IMR-90 (cell line): ENCODE measurements at places on chromosomes 5 and 9.

GRCh38 chr5:120139039-120139438, 325.1 kb upstream of the PRR16 start:
- DNase-seq: peak; percentile 99

GRCh38 chr5:39019254-39019653, 54.9 kb downstream of the RICTOR start:
- DNase-seq: peak; percentile 61

DNA sequence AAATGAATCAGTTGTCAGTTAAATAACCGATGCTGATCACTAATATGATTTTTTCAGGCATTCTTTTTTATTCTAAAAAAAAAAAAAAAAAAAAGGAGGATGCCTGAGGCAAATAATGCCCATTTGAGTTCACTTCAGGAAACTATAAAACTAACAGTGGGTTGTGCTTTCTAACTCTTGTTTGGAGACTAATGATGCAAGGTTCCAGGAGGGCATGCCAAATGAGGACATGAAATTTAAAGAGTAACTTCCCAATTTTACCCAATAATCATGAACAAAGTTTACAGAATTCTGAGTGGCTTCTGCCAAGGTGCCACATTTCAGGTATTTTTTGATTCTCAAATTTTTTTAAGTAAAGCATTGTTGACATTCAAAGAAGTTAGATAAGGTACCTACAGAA, 41.0 kb downstream of the CEP120 start:
- no peak for DNase-seq

DNA sequence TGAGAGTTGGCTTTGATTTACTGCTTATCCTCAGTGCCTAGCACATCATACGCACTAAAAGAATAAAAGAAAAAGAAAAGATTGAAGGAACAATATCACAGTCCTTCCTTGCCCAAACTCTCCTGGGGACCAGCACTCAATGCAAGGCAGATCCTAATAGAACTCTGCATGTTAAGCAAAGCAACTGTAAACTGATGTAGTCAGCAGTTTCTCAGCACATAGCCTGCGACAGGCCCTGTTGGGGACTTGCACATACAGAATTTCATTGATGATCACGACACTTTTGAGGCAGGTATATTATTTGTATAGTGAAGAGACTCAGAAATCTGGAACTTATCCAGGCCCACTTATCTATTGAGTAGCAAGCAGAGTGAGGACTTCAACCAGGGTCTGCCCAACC, 15.4 kb downstream of the NIPAL4 start:
- no peak for DNase-seq

- no peak for DNase-seq
Observed at GRCh38 chr5:98836175-98836574, 62.7 kb downstream of the RGMB start.

DNA sequence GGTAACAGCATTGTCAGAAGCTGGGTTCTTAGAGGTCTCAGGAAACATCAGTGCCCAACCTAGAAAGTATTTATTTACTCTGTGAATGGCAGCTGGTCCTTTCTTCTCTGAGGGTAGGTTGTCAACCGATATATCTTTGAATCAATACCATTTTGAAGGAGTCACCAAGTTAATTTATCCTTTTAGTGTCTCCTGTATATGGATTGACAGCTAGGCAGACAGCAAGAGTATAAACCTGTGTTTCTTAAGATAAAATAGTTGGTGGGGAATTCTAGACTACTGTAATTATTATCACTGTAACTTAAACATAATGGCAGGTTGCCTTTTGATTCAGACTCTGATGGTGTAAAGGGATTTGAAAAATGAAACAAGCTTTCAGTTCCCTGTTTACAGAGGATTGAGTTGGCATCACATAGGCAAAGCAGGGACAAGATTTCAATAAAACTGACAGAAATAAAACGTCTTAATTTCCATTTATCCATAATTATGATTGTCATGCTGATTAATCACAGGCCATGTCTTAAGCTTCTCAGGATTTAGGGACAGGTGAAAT, 190.8 kb upstream of the HAPLN1 start:
- DNase-seq: no peak

- no peak for DNase-seq
Observed at GRCh38 chr9:78783743-78784142, 486.8 kb downstream of the PSAT1 start.

DNA sequence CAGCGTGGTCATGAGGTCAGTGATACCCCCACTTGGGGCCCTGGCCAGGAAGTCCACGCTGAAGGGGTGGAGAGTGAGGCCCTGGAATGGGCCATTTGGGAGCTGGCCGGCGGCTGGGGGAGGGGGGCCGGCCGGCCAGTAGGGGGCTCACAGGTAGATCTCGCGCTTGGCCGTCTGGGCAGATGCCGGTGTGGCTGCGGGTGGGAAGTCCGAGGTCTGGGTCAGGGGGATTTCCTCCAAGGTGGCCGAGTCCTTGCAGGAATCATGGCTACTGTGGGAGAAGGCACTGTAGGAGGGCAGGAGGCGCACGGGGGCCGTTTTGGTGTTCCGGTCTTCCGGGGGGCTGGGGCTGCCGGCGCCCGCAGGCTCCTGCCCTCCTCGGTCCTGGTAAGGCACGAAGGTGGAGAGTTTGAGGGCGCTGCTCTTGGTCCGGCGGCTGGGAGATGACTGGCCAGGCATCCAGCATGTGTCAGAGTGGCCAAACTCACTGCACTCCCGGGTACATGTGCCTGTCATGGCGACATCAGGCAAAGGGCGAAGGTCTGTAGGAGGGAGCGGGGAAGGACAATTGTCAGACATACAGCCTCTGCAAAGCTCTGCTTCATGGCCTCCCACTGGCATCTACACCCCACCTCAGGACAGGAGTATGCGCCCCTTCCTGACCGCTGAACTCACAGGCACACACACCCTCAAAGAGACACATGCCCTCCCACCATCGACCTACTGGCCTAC, 24.1 kb downstream of the PCDH1 start:
- no peak for DNase-seq

DNA sequence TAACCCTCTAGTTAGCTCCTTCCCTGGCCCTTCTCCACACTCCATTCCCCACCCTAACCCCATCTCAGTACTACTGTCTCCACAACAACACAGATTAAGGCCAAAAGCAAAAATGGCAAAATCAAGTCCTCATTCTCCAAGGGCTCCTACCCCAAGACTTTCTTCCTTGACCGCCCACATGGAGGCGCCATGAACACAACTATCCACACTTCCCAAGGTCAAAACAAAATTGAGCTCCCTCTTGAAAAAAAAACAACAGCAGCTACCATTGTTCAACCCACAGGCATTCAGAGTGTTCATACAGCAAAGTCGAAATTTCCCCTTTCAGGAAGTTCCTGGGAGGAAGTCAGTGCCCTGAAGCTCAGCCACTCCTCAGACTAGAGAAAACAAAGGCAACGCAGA, 54.4 kb downstream of the GNAQ start:
- DNase-seq: peak; percentile 73

- DNase-seq: no peak
Observed at GRCh38 chr5:53029608-53030007, 40.5 kb downstream of the ITGA2 start.

GRCh38 chr5:38463634-38464521, 92.6 kb downstream of the LIFR start:
- peak; percentile 93 for DNase-seq

GRCh38 chr5:22844636-22845035, 8.5 kb downstream of the CDH12 start:
- DNase-seq: no peak

- DNase-seq: no peak
Observed at GRCh38 chr9:113572076-113572861, 108.7 kb downstream of the RGS3 start.

GRCh38 chr5:71662381-71662780, 56.7 kb upstream of the CARTPT start:
- DNase-seq: no peak

DNA sequence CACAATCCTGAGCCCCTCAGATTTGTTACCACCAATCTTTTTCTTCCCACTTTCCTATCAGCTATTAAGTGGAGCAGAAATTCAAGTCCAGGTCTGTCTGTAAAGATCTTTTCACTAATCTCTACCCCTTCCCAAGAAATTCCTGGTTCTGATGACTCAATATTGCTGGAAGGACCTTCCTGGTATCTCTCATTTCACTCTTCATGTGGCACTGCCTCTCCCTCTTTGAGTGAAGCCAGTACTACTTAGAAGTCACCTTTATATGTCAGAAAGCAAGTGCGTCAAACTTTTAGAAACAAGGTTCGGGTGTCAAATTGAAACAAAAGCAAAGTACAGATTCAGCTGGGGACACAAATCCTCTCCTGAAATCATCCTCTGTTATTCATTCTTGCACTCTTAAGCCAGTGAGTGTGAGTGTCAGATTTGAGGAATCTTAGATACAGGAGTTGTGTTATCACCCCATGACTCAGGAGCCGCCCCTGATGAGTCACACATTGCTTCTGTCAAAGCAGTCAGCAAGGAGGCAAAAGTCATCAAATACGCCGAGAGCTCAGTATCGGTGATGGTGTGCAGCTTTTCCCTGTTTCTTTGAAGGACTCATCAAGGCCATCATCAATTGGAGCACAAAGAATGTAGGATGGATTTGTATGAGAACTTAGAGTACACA, 313.0 kb downstream of the CETN3 start:
- DNase-seq: peak; percentile 52

DNA sequence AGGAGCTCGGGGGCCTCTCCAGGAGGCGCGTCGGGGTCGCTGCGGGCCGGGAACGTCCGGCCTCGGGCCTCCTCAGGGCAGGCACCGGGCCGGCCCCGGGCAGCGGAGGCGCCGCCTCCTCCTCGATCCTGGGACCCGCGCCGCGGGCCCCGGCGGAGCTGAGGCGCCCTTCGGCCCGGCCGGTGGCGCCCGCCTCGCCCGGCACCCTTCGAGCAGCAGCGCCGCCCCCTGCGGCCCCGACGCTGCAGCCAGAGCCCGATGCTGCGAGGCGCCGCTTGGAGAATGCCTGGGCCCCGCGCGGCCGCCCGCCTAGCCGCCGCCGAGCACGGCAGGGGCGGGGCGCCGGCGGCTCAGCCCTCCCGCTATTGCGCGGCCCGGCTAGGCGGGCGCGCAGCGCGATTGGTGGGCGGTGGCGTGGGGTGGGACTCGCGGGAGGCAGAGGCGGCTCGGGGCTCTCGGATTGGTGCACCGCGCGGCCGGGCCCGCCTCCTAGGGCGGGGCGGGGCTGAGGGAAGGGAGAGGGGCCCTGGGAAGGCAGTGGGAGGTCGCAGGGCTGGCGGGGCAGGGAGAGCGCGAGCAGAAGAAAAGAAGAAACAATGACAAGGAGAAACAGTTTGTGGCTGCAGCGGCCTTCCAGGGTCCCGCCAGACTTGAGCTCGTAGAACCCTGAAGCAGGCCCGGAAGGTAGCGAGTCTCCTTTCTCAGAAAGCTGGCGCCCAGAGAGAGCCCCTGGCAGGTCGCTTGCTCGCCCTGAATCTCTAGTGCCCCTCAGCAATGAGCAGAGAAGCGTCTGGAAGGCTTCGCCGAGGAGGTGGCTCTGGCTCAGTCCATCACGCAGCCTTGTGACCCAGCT, at the start of gene EEIG1:
EEIG1 (minus strand) TSS at position 284 of the 853 bp plus-strand sequence. CDS start 852 bp downstream, outside the sequence.
- DNase-seq: peak; percentile 86

GRCh38 chr9:130949188-130950038, 10.4 kb upstream of the FIBCD1 start:
- DNase-seq: no peak

GRCh38 chr9:101254733-101255433, 129.9 kb downstream of the BAAT start:
- no peak for DNase-seq

DNA sequence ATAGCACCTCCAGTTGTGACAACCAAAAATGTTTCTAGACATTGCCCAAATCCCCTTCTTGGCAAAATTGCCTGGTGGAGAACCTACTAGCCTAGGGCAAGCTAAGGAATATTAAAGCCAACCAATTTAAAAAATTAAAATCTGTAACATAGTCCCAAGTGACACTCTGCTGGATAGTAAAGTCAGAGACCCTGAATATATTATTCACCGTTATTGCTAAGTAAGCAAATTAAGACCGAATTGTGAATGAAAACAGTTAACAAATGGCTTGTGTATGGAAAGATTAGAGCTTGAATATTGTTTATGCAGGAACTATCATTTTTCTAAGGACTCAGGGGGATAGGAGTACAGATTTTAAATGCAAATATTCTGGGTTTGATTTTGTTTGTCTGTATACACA, 208.1 kb downstream of the DMAC1 start:
- no peak for DNase-seq

- peak; percentile 31 for DNase-seq
Observed at GRCh38 chr9:22452415-22453010, 5.9 kb downstream of the DMRTA1 start.

DNA sequence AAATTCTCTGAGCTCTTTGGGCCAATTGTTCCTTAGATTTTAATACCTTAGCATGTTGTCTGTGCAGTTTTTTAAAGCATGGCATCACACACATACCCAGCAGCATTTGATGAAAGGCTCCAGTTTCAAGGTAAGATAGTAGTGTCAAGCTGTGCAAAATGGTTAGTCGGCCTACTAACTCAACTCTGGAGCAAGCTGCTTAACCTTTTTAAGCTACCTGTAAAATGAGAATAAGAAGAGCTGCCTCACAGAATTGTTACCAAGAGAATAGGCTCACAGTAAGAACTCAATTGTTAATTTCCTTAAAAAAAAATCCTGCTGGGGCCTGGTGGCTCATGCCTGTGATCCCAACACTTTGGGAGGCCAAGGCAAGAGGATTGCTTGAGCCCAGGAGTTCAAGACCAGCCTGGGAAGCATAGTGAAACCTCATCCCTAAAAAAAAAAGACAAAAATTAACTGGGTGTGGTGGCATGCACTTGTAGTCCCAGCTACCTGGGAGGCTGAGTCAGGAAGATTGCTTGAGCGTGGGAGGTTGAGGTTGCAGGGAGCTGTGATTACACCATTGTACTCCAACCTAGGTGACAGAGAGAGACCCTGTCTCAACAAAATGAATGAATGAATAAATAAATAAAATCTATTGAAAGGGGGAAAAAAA, 96.5 kb downstream of the IQGAP2 start:
- DNase-seq: no peak
